ENCODE measurements at places on chromosomes 7 and 10.

- DNase-seq: no peak
Observed at GRCh38 chr10:62076891-62077290, 175.4 kb downstream of the ARID5B start.

- no peak for DNase-seq
Observed at GRCh38 chr7:142357953-142358520, 100.2 kb upstream of the PRSS58 start.

- no peak for DNase-seq
Observed at GRCh38 chr7:154482863-154483262, 430.7 kb downstream of the DPP6 start.

- DNase-seq: no peak
Observed at GRCh38 chr10:78634389-78634815, 434.4 kb upstream of the ZMIZ1 start.

GRCh38 chr7:105087981-105088380 lies 74.0 kb downstream of the KMT2E start:
- no peak for DNase-seq

DNA sequence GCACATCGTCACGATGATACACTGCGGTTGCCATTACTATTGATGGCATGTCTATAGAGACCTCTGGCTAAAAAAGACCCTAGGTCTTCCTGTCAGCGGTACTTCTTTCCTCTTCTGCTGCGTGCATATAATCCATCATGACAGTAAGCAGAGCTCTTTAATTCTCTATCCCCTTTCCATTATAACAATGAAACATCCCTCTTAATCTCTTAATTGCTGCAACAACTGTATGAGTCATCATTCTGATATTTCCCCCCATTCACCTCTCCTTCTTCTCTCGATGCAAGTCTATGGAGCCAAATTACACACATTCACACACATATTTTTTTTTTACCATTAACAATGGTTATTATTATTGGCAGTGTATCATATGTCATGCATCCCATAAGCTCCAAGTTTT lies 45.2 kb upstream of the AKR1E2 start:
- no peak for DNase-seq

GRCh38 chr7:92763636-92764423 lies 72.5 kb downstream of the CDK6 start:
- DNase-seq: no peak

- DNase-seq: no peak
Observed at GRCh38 chr7:80410081-80410480, 101.8 kb downstream of the GNAT3 start.

DNA sequence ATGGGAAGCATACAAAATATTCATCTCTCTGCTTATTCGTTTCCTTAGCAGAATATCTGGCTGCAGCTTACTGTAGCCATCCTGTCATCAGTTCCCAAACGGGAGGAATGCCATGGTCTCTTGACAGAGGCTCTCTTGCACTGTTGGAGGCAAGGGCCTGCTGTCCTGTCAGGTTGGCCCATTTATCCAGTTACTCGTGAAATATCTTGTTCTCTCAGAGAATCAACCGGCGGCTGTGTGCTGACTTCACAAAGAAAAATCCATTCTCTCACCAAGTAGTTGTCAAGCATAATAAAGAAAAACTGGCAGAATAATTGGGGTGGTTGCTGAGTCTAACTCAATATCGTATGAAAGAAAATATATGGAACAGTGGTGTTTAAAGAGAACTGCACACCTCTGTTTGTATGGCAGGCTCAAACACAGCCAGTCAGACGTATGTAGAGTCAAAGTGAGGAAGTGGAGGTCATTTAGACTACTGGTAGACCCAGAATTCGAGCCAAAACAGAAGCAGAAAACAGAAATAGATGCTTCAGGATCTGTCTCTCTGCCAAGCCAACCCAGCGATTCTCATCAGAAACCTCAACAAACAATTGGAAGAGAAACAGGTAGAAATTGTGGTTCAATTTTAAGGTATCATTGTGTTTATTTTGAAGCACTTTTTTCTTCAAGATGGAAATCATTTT lies 349.2 kb upstream of the PRKCQ start:
- DNase-seq: no peak

DNA sequence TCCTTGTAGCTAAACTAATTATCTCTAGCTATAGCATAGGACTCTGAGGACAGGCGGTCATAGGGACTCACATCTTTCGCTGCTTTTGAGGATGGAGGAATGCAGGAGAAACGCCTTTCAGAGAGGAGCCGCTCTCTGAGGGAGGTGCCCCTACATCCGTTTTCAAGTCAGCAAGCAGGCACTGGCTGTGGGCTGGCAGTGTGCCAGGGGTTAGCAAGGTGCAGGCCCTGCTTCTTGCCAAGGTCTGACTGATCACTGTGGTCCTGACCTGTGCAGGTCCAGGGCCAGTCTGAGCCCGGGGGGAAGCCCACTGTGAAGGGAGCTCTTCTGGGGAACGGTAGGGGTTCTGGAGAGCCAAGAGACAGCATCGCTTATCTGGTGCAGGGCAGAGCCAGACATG lies 89.4 kb downstream of the SH3PXD2A start:
- DNase-seq: no peak
